ENCODE measurements at places on chromosomes 12 and 14. TPM values are rescaled to one million over a fixed set of nuclear protein-coding genes. Genes with fewer than 3 reads are reported as not detected.

PLA2G1B gene
- total RNA-seq = not detected

FAM181A gene
- total RNA-seq = not detected

SLC6A15 gene
- total RNA-seq = not detected

DNA sequence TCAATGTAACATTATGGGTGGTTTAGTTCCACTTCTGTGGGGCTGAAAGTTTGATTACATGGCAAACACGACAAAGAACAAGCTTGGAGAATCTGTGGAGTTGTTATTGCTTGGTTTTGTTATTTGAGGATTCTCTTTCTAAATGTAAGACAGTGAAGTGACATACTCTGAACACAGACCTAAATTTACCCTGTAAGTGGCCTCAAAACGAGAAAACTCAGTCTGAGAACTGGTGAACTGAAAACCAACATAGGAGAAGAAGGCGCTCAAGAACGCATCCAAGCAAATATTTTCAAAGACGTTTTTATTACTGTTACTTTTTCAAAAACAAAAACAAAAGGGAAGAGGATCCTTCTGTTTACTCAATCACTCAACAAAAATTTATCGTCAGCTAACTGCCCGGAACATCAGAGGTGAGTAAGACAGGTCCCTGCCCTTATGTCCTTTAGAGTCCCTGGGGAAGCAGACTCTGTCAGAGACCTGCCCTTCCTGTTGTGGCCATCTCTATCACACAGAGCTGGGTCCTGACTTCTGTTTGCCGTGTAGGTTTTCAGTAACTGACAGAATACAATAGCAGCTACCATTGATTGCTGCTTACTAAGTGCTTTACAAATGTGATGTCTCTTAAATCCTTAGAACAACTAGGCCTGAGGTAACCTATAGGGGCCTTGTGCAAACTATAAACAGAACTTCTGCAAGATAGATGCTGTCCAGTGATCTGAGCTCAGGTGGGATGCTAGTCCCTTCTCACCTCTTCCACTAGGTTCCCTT lies 79.3 kb upstream of the C12orf71 start:
- DNase-seq = no peak

REM2 gene
- total RNA-seq = 2.1 TPM

DMAC2L gene
- 31.3 TPM for total RNA-seq

DNA sequence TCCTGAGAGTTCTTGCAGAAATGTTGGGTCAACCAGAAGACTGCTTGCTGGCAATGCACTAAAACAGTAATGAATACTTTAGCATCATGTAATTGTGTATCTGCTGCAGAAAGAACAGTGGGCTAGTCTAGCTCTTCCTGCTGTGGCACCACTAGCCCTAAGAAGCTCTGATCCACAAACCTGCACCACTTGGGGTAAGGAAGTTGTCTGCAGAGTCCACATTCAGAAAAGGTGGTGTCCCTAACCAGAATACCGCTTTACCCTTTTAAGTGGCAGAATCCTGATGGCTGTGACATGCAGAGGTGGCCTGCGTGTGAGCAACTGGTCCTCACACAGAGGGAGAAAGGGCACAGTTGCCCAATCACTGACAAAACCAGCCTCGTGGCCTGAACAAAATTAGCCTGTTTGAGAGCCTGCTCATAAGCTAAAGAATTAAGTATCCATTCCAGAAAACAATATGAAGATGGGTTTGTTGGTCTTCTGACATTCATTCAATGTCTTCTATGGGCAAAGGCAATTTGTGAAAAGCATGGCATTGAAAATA lies 165.8 kb downstream of the PPM1H start:
- no peak for DNase-seq

- no peak for DNase-seq
Observed at GRCh38 chr14:63237791-63238190, 33.5 kb downstream of the RHOJ start.

CPM gene
- total RNA-seq = 13.0 TPM

GUCY2C gene
- total RNA-seq = 0.31 TPM

SMCO2 gene
- not detected for total RNA-seq

DNA sequence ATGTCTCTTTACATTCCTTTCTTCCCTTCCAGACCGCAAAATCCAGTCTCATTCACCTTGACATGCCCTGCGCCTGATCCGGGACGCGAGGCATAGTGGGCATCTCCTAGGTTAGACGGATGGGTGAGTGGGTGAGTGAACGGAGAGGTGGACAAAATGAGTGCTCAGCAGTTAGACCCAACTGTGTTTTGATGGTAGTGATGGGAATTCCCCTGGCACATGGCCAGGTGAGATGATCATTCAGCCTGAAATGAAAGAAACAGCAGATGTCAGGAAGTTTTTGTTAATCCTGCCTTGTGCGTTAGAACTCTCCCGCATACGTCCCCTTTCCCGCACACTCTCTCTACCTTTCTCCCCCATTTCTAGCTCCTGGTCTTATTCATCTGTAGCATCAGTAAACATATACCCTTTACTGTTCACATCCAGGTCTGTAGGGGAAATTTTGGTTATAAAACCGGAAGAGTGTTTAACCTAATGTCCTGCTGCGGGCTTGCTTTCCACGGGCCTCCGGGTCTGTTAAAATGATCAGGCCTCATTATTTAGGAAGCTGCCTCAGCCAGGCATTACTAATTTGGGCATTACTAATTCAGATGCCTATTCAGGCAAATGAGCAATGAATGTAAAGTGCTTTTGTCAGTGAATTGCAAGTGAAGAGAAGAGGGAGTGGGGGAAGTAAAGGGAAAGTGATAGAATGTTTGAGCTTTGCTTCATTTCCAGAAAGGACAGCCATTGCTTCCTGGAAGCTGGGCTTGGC lies 172.8 kb downstream of the ETV6 start:
- DNase-seq = peak; percentile 42

DNA sequence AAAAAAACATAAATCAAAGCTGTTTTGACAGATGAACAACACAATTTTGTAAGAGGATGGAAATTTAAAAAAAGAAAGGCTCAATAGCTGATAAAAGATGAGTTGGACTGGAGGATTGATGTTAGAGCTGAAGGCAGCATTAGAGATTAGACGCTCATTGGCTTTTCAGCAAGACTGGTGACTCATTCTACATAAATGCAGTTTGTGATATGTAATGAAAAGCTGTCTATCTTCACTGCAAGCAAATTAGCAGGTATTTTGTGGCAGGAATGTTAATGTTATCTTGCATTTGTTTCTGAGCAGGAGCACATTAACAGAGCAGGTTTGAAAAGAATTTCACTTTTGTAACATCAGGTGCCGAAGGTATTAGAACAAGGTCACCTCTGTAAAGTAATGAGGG lies 442.7 kb upstream of the NOVA1 start:
- no peak for DNase-seq

DNA sequence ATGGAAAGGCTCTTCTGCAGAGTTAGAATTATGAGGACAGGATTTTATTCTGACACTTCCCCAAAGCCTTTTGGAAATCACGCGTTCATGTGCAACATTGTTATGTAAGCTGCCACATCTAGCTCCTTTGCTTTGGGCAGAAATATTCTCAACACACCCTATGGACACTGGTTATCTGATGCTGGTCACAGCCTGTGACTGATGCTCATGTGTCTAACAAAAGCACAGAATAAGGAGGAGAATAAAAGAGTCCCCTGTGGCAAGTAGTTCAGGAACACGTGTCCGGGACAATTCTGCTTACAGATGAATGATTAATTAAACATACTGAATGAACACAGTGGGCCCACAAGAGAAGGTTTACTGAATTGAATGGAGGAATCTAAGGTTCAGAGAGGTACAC lies 22.1 kb downstream of the FOXN3 start:
- no peak for DNase-seq
